ENCODE measurements at places on chromosomes 7 and 10. TPM values are rescaled to one million over a fixed set of nuclear protein-coding genes. Genes with fewer than 3 reads are reported as not detected.

NET1 gene
- total RNA-seq, result 90.5 TPM

DNA sequence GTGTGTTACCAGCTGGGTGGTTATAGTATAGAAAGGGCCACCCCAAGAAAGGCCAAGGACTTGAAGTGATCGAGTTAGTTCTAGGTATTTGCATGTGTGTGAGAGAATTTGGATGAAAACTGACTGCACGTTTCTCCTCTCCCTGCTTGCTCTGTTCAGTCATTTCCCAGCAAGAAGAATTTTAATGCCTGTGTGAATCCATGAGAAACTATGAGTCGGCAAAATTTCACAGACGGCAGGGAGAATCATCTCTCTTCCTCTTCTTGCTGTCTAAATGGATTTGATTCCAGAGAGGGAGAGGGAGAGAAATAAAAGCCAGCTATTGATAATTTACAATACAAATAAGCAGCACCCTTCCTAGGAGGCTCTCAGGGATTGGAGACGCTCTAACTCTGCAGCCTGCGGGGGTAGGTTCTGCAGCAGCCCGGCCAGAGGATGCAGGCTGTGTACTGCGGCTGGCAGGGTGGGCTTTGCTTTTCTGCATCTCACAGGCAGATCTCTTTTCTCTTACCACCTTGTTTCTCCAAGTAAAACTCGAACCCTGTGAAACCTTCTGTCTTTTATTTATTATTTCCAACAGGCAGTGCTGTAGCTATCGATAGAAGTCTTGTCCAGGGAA lies 183.6 kb downstream of the TCF7L2 start:
- no peak for DNase-seq

DNA sequence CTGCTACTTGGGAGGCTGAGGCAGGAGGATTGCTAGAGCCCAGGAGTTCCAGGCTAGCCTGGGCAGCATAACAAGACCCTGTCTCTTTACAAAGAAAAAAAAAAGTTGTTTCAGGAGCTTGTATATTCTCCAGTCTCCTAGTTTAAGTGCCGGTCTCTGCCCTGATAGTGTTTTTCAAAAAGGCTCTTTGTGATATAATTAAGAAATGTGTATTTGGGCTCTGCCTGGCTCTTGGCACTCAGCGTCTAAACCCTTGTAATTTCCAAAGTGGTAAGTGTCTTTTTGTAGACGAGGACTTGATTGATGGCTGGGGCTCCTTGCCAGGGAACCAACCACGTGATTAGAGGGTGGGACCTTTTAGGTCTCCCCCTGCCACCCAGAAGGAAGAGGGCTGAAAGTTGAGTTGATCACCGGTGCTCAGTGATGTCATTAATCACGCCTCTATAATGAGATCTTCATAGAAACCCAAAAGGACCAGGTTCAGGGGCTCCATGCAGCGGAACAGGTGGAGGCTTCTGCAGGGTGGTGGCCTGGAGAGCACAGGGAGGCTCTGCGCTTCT lies 4.4 kb downstream of the EIF3B start:
- DNase-seq, result no peak

ANKRD61 gene
- total RNA-seq, result not detected

- no peak for DNase-seq
Measured at GRCh38 chr10:11639362-11639761, 27.9 kb upstream of the USP6NL start.

HOXA7 gene
- not detected for total RNA-seq

DNA sequence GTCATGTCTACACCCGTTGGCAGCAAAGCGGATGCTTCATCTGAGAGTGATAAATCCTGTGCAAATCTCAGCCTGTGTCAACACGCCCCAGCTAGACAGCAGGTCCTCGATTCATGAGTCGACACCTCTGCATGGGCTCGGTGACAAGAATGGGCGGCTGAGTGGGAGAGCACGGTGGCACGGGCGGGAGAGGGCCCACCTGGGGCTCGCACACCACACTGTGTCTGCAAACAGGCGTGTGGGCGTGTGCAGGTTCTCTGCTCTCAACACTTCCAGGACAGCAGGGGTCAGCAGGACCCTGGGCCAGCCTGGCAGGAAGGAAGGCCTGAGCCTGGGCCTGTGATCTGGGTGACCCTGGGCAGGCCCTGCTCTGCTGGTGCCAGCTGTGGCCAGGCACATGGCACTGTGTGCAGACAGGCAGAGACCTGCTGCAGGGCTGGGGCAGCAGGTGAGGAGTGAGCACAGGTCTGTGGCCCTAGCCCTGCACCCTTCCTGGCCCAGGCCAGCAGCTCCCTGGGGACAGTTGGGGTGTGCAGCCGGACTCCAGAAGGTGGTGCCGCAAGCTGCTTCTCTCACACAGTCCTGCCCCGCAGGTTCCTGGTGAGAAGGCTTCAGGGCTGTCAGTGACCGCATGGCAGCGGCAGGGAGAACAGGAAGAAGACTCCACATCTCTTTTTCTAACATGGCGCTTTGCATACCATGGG lies 216.4 kb downstream of the ELFN1 start:
- no peak for DNase-seq

DNA sequence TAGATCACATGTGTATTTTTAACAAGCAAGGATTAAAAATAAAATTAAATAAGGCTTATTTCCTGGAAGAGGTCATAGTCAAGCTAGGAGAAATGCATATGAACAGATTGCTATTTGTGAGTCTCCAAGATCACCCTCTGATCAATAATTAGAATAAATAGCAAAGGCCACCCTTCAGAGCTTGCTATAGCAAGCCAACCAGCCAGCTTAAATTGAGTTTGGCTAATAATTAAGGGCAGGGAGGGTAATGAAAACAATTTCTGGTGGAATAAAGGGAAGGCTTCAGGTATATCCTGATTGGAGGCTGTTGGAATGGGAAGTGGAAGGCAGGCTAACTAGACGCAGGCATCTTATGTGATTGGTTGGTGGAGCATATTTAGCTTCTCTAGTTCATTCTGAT lies 403.5 kb downstream of the ARL4A start:
- no peak for DNase-seq

- DNase-seq, result no peak
Measured at GRCh38 chr10:3902809-3903410, 117.9 kb upstream of the KLF6 start.

NUTM2B gene
- 0.43 TPM for total RNA-seq

DNA sequence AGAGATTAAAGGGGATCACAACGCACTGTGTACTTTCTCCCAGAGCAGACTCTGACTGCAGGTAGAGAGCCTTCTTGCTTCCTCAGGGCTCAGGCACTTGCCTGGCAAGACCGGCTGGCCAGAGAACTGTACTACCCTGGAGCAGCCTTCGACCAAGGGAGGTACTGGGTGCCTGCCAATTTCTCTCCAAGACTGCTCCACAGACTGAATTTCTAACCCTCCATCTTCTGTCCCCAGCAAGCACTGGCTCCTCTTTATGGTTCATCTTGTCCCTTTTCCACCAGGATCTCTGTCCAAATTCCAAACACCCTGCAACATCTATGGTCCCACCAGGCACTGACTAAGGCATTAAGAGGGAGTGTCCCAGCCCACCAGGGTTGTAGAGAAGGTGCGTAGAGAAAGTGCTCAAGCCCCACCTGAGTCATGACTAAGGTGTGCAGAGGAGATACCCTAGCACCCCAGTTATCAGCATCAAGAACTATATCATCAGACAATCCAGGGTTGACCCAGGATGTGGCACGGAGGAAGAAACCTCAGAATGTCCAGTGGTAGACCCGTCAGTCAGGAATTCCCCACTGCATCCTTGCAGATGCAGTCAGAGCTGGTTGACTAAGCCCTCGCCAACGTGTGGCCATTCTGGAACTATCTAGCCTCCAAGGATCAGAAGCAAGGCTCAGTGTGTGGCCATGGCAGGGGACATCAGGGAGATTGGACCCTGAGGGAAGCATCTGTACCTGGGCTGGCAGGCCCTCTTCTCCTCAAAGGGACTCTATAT lies 60.9 kb upstream of the CAMK2B start:
- DNase-seq, result no peak

DNA sequence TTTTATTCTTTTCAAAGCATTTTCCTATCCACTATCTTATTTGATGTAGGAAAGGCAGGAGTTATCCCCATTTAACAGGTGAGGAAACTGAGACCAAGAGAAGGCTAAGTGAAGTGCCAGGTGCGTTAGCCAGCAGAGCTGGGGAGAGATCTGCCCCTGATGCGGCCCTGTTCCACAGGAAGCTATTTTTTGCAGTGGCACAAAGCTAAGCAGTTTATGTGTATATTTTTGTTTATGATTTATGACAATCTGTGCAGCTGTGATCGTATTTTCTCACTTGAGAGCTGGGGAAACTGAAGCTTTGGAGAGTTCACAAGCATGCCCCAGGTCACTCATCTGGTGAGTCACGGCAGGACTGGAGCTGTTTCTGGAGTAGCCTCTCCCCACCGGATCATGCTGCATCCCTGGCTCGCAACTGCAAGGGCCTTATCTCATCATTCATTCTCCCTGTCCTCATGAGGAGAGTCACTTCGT lies 38.8 kb downstream of the SLC29A3 start:
- DNase-seq, result no peak

GRCh38 chr10:6320320-6321010 lies 117.7 kb downstream of the PFKFB3 start:
- no peak for DNase-seq

GRCh38 chr10:28047061-28047460 lies 48.2 kb upstream of the ODAD2 start:
- no peak for DNase-seq

DRGX gene
- not detected for total RNA-seq

PRDX3 gene
- 338 TPM for total RNA-seq

PRLHR gene
- not detected for total RNA-seq

DNA sequence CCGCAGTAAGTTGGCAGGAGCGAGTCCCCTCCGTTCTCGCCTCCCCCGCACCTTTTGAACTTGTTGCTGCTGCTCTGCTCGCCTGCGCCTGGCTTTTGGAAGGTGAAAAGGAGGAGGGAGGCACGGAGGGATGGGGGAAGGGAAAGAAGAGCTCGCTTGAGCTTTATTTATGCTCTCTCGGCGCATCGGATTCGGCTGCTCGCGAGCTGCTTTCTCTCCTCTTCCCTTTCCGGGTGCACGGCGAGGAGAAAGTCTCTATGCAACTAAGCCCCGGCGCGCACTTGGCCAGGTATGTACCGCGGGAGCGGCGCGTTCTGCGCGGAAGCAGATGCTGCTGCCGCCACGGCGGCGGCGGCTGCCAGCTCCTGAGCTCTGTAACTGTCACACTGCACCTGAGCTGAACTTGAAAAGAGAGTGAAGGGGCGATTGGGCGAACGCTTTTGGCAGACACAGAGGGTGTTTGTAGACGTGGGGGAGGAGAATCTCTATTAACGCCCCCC lies 551 bp downstream of the KCND2 start:
- peak; percentile 76 for DNase-seq

DNA sequence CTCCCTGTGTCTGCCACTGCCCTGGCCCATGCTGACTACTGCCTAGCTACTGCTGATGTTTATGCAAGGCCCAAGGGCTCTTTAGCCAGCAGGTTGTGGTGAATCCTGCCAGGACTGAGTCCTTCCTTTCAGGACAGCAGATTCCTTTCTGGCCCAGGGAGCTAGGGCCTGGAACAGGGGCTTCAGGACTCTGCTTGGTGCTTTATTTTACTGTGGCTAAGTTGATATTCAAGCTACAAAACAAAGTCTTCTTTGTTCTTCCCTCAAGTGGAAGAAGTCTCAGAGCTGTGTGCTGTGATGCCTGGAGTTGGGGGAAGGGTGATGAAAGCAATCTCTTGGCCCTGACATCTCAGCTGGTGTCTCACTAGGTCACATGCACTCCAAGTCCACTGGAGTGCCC lies 66.2 kb upstream of the NME8 start:
- DNase-seq, result no peak

DNA sequence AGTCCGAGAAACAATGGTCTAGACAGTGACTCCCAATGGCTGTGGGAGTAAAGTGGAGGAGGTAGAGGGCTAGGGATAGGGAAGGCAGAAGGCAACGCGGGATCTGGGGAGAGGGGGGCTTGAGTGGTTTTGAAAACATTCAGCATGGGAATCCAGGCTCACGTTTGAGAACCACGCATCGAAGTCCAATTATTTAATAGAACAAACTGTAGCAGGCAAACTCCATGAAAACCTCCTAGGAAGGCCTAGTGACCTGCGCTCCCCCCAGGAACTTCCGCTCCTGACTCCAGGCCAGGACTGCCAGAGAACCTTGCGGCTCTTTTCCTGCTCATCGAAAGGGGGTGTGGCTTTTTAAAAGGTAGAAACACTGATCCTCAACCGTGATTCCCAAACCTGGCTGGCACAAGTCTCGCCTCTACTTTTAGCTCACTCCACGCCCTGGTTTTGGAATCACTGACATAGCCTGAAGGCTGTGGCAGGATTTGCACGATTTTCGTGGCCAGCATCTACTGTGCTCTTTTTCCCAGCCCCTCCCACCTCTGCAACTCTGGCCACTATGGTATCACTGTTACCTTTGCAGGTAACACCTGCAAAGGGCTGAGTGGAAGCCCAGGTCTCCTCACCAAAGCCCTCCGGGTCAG lies 43.4 kb downstream of the MYOF start:
- peak; percentile 81 for DNase-seq

Measured in neural progenitor cell (in vitro differentiated cells).